ENCODE measurements at places on chromosomes 6 and 20.
A peak's percentile ranks its signal among the peaks of the same experiment; 100 is the strongest.

DNA sequence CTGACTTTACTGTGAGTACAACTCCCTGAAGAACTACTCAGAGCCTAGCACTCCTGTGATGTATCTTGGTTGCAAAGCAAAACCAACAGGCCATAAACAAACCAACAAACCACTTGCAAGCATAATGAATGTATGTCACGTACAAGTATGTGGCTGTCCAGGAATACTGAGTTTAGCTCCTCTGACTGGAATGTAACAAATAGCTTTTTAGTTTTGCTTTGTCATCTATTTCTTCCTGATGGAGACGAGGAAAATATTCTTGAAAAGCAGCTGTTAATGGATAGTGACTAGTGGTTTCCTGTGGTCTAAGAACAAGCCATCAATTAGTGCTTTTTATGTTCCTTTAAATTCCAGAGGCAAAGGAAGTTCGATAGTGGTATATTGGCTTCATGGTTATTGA, 101.9 kb upstream of the LY86 start:
- no peak for DNase-seq

DNA sequence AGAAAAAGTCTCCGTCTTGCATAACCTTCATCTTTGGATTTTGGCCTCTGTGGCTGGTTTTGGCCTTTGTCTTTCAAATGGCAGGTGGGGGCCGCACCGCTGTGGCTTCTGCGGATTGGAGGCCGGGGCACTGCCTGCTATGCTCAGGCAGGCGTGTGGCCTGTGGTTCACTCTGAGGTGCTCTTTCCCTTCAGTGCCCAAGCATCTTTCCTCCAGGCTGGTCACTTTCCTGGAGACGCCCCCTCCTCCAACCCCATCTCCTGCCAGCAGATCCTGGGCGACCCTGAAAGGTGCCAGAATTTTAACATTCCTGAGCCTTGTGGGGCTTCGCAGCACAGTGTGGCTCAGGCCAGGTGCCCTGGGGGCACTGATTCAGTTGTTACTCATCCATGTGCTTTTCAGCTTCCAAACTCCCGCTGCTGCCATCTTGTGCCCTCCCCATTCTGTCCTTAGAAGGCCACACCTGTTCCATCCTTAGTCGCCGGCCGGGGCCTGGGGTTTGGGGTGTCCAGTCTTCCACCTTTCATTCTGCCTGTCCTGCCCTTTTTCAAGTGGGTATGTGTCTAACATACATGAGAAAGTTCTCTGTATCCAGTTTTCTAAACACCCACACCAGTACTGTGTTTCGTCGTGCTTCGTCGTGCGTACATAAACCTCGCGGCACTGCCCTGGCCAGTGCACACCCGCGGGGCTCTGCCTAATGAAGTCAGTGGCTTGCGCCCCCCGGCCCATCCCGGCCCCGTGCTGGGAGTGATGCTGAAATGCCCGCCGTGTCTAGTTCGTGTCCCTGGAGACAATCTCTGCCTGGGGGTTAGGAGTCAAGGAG, 12.1 kb downstream of the SS18L1 start:
- DNase-seq = no peak

GRCh38 chr6:81144346-81144745, 608.1 kb downstream of the TENT5A start:
- DNase-seq = no peak

GRCh38 chr20:35307666-35308653, 15.7 kb upstream of the FAM83C start:
- DNase-seq = peak; percentile 72

- DNase-seq = no peak
Observed at GRCh38 chr20:62032609-62033368, 32.9 kb downstream of the TAF4 start.
